ENCODE measurements at places on chromosomes 5 and 9.

DNA sequence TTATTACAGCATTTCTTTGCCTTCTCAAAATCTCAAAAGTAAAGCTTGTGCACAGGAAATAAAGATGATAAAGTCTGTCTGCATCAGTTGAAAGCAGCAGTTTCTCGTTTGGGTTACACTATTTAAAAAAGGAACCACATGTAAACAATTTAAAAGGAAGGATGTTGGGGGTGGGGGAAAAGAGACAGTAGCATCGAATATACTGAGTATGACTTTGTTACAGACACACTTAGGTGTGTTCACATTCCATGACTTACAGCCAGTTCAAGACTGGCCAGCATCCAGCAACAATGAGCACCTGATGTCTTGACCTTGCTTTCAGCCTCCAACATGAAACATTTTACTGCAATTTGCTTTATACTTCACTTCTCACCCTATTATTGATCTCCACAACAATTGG, 8.7 kb downstream of the GAPT start:
- no peak for DNase-seq

- no peak for DNase-seq
Measured at GRCh38 chr5:174589011-174589410, 135.4 kb upstream of the MSX2 start.

GRCh38 chr5:168426007-168426863, 60.0 kb upstream of the RARS1 start:
- DNase-seq, result no peak

- no peak for DNase-seq
Measured at GRCh38 chr9:118618849-118619248, 750.4 kb downstream of the BRINP1 start.

DNA sequence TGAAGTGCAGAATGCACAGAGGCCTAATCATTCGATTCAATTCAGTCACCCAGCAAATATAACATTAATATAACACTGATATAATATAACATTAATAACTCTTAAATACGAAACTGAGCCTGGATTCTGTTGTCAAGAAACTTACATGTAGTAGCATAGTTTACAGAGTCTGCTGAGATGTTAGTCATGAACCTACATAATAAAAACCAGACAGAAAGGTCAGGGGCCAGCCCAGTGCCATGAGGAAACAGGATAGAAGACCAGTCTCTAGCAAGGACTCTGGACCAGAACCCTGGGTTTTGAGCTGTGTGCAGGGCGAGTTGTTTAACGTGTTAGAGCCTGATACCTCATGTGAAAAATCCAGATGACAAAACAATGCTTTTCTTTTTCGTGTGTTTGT, 234.7 kb downstream of the NR2F1-AS1 start:
- no peak for DNase-seq

DNA sequence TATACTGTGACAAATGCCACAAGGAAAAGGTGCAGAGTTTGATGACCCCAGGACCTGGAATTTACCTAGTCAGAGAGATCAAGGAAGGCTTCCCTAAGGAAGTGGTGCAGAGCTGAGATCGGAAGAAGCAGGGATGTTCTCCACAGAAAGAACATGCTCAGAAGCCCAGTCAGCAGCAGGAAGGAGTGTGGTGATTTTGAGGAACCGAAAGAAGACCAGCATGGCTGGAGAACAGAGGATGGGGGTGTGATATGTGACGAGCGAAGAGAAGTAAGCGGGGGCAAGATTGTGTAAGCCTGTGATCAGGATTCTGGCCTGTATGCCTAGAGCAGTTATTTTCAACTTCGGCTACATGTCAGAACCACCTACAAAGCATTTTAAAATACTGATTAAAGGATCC, 18.7 kb upstream of the PIK3R1 start:
- DNase-seq, result no peak

DNA sequence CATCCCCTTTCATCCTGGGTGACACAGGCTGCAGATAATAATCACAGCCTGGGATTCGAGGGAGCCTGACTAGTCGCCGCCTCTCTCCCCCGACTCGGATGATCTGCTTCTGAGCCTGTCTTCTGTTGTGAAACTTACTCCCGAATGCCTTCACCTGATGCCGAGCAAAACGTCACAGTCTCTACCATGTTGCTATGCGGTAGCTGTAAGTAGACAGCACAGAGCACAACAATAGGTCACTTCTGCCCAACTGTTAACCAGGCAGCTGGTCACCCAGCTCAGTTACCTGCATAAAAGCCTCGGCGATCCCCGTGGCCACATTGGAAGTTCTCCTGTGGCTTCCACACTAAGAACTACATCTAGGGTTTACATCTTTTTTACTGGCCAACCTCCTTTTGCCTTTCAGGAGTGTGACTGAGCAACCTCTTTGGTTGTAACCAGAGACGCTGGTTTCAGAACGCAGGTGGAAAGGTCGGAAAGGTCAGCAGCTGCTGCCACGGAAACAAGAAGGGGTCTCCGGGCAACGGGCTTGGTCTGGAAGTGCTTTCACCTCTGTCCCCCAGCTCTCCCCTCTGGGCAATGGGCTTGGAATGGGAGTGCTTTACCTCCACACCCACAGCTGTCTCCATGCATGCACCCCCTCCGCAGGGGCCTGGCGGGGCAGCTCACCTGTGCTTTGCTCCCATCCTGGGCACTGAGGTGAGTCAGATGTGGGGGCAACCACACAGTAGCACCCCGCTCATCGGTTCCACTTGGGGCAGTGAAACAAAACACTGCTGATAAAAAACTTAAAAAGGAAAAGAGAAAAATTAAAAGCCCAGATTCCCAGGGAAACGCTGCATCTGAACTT, 7.6 kb upstream of the PPP1R26 start:
- no peak for DNase-seq

DNA sequence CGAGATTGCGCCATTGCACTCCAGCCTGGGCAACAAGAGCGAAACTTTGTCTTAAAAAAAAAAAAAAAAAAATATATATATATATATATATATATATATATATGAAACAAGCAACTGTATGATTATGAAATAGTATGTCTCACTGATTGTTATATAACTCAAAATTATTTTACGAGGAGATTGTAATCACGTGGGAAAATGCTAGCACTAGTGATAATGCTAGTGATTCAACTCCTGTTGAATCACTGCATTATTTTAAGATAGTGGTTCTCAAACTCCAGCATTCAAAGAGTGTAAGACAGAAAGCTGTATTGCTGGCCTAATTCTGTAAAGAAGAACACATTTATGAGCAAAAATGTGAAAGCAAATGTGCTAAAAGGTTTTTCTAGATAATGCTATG, 12.4 kb upstream of the PTPN3 start:
- no peak for DNase-seq

- DNase-seq, result no peak
Measured at GRCh38 chr9:38529317-38529716, 91.1 kb downstream of the ANKRD18A start.

DNA sequence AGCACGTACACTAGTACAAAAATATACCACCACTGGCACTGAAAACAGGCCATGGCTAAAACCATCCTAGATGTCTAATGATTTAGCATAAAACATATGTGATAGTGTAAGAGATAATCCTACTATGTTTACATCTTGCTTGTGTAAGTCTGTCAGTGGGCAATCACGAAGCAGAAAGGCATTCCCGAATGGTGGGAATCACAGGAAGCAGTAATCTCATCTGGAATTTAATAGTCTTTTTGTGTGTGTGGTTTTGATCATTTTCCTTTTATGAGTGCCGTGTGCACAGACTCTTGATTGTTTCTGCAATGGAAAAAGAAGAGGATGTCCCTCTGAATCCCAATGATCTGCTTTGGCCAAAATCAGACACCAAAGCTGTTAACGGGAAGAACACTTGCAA, 200.5 kb downstream of the EBF1 start:
- no peak for DNase-seq

GRCh38 chr5:18959535-18959934, 1028.5 kb downstream of the CDH18 start:
- no peak for DNase-seq

GRCh38 chr9:110575945-110576344, 3.6 kb downstream of the SVEP1 start:
- DNase-seq, result no peak
